ENCODE measurements at places on chromosomes 1 and 21.
A peak's percentile ranks its signal among the peaks of the same experiment; 100 is the strongest.

DNA sequence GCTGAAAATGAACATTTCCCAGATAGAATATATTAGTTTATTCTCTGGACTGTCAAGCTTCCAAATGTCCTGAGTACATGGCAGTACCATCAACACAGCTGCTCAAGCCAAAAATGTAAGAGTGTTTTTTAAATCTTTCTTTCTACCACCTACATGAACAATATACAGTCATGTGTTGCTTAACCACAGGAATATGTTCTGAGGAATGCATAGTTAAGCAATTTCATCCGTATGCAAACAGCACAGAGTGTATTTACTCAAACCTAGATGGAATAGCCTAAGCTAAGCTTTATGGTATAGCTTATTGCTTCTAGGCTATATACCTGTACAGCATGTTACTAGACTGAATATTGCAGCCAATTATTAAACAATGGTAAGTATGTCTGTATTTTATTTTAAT, 561.9 kb upstream of the ADGRL4 start:
- no peak for DNase-seq

DNA sequence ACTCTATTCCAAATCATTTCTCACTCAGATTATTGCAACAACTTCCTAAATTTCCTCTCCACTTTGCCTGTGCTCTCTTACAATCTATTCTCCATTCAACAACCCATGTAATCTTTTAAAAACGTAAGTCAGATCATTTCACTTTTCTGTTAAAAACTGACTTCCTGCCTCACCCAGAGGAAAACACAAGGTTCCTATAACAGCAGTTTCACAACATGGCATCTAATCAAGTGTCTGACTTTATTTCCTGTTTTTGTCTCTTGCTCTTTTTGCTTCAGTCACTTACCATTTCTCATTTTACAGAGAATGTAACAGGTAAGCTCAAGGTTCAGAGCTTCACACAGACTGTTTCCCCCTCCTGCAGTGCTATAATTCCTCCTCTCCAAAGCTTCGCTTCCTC, 560.7 kb downstream of the LRRIQ3 start:
- DNase-seq: no peak

DNA sequence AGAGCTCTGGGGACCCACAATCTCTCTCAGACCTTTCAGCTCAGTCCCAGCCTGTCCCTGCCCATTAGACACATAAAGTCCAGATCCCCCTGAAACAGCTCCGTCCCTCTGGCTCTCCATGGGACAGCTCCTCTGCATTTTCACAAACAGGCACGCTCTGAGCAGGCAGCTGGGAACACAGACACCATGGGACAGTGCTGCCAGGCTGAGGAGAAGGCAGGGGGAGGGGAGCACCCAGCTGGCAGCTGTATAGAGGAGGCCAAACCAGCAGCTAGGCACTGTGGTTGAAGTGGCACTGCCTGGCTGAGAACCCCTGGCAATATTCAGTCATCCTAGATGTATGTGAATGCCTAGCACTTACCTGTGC, 2.0 kb downstream of the TMEM63A start:
- DNase-seq: no peak

DNA sequence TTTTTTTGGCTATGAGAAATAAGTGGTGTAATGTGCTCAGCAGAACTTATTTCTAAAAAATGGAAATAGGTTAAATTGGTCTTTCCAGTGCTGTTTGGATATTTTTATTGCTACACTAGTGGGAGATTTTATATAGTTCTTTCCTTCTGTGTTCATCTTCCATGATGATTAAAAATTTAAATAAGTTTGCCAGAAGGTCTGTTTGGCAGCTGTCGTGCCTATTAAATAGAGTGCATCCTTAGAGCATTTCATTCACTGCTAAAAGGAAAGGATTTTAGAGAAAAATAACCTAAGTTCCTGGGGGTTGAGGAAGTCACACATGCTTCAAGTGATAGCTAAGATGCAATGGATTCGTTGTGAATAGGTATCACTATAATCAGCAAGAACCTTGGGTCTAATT, 29.7 kb upstream of the RAVER2 start:
- DNase-seq: no peak

DNA sequence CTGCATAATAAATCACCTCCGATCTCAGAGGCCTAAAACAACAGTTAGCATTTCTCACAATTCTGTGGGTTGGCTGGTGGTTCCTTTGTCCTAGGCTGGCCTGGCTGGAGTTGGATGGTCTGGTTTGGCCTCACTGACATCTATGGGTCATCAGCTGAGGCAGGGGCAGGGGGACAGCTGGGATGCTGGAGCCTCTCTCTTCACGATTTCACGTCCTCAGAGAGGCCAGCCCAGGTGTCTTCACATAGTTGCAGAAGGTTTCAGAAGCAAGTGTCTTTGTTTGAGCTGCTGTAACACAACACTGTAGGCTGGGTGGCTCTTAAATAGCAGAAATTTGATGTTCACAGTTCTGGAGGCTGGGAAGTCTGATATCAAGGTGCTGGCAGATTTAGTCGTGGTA, 155.5 kb upstream of the CACNA1E start:
- no peak for DNase-seq

DNA sequence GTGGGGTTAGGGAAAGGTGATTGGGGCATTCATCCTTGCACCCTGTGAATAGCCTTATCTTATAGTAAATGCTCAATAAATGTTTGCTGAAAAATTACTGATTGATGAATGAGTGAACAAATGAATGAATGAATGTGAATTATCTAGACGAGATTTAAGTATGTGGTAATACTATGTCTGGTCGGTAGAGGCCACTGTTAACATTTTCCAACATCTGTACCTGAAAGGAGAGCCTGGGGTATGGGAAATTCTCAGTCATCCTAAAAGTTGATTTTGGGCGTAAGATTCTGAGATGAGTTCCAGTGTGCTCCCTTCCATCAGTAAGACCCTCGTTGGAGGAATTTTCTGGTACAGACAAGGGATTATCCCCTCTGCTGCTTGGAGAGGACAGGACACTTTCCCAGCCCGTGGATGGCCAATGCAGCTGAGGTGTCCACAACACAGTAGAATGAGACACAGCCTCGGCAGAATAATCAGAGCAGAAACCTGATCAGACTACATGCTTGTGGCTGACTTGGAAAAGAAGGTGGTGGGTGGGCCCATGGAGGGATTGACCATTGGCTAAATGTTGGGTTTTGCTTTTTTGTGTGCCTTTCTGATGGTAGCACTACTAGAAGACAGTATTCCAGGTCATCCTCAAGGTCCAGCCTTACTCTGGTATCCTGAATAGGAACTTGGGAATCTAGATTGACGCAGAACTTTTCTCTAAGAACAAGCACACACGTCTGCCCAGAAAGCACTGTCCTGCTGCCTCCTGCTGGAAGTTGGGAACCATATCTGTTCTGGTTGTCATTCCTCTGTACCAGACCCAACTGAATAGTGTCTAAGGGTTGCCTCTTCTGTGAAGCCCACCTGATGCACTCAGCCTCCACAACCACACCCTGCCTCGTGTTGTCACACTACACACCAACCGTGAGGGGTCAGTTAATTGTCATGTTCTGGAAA, 262.0 kb downstream of the TNR start:
- DNase-seq: peak; percentile 25

GRCh38 chr1:215473943-215474342, 93.2 kb upstream of the KCTD3 start:
- no peak for DNase-seq
